CD4-positive, alpha-beta T cell treated with Interleukin-10 for 1 hour (primary cell): ENCODE measurements at places on chromosomes 13 and 19.

DNA sequence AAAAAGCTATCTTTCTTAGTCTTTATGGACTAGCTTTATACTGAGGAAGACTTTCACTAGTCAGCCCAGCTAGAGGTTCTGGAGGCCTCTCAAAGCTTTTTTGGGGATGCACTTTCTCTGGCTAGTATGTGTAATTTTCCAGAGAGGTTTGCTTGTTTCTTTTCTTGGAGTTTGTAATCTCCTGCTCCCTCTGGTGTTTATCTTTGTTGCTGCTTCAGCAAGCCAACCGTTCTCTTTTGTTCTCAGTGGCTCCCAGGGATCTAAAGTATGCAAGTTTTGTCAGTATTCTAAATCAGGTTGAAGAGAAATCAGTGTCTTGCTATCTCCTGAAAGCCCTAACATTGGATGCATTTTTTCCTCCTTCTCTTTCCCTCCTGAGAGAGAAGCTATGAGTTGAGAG lies 121.1 kb upstream of the MYO16 start:
- peak; percentile 41 for DNase-seq

DNA sequence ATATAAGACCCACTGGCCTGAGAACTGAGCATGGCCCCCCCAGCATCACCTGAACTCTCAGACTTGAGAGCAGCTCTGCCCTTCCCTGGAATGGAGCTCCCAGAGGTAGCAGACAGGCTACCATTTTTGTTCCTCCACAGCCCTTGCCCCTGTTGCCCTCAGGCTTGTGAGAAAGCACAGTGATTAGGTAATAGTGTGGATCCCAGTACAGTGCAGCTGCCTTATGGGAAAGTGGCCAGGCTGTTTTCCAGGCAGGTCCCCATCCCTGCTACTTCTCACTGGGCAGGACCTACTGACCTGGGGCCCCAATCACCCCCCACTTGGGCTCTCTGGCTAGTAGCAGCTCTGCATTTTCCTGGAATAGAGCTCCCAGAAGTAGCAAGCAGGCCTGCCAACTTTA lies 834.0 kb downstream of the DACH1 start:
- DNase-seq = no peak

GRCh38 chr13:102452836-102453235 lies 51.0 kb upstream of the FGF14 start:
- no peak for DNase-seq

- DNase-seq = no peak
These were observed 9.0 kb upstream of the TEX26 start for GRCh38 chr13:30923418-30923817.

GRCh38 chr13:68609661-68610060 lies 1379.5 kb upstream of the PCDH9 start:
- DNase-seq = no peak

DNA sequence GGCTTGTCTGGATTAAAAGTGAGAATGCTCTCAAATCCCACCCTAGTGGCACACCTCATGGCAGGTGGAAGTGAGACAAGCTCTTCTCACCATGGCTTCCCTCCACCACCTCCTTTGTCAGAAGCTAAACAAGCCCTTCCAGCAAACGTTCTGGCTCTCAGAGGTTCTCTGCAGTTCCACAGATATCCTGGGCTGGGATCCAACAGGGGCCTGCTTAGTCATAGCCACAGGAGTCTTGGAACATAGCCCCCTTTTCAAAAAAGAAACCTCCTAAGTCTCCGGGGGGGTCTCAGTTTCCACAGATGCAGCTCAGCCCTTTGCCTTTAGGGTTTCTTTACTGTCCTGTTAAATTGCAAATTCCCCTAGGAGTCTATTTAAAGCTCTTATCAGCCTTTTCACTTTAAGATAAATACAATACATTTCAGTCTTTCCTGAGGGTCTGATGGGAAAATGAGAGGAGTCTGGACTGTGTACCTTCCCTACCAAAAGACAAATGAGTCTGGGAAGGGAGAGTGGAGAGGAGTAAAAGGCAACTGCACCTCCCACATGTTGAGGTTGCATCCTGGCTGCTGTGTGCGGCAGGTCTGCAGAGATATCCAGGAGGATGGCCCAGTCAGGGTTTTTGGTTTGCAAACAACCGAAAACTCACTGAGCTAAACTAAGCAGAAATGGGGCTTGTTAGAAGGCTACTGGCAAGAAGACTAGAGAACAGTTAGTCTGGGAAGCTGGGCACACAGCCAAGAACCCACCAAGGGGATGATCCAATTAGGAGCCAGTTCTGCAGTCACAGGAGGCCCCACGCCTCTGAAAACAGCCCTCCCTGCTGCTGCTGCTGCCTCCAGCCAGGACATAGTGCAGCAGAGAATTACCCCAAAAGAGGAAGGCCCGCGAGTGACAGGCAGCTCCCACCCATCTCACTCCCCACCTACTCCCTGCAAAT lies 41.4 kb upstream of the SERP2 start:
- DNase-seq = no peak

DNA sequence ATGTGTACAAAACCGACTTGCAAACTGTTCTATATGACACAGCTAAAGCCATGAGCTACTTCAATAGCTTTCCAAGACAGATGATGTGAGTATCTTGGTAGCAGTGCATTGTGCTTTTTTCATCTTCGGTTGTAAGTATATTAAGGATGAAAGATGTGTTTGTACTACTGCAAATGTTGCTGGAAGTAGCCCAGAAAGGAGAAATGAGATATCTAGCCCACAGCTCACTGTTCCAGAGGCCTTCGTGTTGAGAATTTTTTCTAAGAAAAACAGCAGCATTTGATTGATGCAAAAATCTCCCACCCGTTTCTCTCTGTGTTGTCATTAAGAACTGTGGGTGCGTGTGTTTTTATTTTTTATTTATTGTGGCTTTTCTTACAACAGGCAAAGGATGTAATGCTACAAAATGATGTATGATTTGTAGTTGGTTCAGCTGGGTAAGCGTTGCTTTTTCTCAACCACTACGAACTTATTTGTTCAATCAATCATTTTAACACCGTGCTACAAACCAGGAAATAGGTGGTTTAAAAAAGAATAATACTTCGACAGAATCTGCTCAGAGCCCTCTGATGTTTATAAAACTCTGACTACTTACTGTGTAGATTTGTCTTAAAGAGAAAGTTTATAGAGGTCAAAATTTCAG lies 41.6 kb upstream of the RFC3 start:
- no peak for DNase-seq

DNA sequence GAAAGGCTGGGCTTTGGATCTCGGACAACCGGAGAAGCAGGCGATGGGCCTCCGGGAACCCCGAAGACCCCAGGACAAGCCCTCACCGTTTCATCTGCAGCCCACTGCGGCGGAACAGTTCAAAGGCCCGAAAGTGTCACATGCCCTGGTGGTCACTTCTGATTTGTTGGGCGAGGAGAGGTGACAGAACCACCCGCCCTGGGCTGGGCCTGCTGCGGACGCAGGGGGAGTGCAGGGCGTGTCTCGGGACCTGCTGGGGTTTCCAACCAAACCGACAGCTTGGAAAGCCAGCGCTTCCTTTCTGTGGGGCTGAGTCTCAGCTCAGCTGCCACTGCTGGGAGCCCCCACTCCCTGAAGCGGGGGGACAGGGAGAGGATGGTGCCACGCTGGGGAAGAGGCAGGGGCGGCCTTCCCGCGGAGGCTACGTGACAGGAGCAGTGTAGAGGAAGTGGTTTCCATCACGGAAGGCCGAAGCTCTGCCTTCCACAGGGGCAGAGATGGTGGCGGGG lies 22.8 kb upstream of the ZBTB7A start:
- DNase-seq = peak; percentile 66

DNA sequence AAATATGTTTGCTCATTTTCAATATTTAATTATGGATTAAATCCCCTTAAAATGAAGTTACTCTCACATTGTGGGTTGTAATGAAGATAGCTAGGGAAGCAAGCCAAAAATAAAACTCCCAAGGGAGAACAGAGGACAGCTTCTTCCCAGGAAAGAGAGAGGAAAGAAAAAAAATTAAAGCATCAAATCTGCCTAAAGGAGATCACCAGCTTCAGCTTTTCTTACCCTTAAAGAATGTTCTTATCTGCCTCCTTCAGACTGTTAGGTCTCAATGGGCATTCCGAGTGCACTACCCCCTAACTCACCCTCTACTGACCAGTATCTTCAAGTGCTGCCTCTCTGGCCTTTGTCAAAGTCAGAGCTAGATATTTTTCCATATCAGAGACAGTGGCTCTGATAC lies 55.2 kb downstream of the XPO4 start:
- DNase-seq = no peak

- no peak for DNase-seq
These were observed 2.1 kb downstream of the MEIS3 start for GRCh38 chr19:47417107-47417745.
